ENCODE measurements at places on chromosomes 2 and 18.
A peak's percentile ranks its signal among the peaks of the same experiment; 100 is the strongest.

DNA sequence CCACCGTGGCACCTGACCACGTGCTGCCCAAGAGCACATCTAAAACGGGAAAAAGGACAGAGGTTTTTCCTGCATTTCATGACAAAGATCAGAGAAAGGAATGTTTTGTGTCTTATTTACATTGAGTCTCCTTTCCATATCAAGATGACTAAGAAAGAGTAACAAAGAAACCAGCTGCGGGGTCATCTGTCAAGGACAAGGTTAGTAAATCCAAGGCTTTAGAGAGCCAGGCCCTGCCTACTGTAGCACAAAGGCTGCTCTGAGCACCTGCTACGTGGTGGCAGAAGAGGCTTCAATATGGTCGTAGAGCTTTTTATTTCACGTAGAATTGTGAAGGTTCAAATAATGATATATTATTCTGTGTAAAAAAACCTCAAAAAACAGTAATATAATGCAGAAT is 51.0 kb downstream of the PRELID3A start:
- no peak for DNase-seq

DNA sequence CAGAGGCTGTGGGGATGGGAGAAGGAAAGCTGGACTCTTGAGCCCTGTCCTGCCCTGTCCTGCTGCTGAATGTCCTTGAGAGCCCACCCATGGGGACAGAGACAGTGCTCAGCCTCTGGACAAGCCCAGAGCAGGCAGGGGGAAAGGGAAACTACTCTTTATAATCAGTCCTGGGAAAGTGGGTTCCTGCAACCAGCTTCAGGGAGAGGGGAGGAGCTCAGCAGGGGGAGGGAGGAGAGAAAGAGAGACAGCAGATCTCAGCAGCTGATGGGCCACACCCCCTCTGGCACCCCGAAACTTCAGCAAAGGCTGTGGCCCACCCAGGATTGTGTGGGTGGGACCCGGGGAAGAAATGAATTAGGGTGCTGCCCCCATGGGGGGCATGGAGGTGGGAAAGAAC is 11.6 kb downstream of the ECEL1 start:
- no peak for DNase-seq

- DNase-seq = no peak
Observed at GRCh38 chr2:9738535-9739496, 104.5 kb upstream of the TAF1B start.

GRCh38 chr18:68772268-68772667 is 25.6 kb upstream of the CCDC102B start:
- DNase-seq = no peak

- peak; percentile 91 for DNase-seq
Observed at GRCh38 chr2:23595601-23596251, 210.7 kb downstream of the KLHL29 start.

DNA sequence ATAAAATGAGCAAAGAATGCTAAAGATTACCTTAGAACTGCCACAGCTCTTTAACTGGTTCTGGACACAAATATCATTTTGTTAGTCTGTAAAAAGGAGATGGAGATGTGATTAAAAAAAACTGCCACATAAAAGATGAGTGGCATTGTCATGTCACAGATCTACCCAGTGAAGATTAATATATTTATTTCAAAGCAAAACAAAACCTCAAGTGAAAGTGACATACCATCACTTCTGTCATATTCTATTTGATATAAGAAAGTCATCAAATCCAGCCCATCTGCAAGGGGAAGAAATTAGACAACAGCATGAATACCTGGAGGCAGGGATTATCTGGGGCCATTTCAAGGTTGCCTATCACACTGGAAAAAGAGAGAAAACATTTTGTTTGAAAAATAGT is 417.6 kb upstream of the LRRTM4 start:
- DNase-seq = no peak

- no peak for DNase-seq
Observed at GRCh38 chr2:23100406-23100805, 284.6 kb upstream of the KLHL29 start.

GRCh38 chr18:35410561-35410960 is 33.4 kb upstream of the ZNF396 start:
- DNase-seq = no peak

DNA sequence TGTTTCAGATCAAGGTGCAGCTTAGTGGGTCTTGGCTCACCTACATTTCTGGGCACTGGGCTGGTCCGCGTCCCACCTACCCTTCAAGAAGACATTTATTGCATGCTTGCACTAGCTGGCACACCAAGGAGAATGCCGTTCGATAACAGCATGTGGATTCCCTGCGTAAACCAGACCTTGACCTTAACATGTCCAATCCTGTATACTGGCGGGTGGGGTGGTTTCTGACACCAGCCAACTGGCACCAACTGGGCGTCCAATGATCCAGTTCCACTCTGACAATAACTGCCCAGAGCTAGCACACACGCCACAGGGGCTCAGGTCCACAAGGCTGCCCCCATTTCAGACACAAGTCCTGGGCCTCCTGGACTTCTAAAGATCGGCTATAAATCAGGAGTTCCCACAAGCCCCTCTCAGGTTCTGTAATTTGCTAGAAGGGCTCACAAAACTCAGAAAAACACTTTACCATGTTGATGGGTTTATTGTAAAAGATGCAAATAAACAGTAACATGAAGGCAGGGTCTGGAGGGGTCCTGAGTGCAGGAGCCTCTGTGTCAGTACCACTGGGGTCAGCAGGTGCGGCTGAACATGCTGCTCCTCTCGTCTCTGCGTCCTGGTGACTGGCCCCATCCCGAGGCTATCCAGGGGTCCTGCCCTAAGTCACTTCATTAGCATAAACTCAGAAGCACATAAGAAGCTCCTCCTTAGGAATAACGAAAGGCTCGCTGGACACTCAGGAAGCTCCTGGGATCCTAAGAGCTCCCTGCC is 161.8 kb downstream of the HDAC4 start:
- DNase-seq = no peak

DNA sequence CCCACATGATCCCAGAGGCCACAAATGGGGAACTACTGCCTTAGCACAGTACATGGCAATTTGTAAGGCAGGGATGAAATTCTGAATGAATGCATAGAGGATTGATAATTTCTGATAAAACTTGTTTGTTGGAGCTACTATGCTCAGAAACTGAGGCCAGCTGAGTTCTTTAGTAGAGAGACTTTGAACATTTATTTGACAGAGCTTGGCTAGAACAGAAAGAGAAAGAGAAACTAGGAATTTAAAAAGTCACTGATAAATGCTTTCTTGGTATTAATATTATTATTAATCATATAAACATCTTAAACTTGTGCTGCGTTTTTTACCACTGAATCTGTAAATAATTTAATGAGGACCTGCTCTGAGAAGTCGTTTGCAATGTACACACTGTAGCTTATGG is 923.7 kb upstream of the CNTNAP5 start:
- no peak for DNase-seq

- DNase-seq = no peak
Observed at GRCh38 chr2:27581417-27582128, 1.3 kb upstream of the ZNF512 start.
